ENCODE measurements at places on chromosomes 5 and 9. TPM values are rescaled to one million over a fixed set of nuclear protein-coding genes. Genes with fewer than 3 reads are reported as not detected.
A peak's percentile ranks its signal among the peaks of the same experiment; 100 is the strongest.

Gene TMOD1
- total RNA-seq = 0.26 TPM

Gene CDO1
- total RNA-seq = 0.44 TPM

Gene ZNG1C
- total RNA-seq = 54.8 TPM

Gene ZNF883
- 0.51 TPM for total RNA-seq

Gene NIPAL4
- 0.96 TPM for total RNA-seq

Gene JAK2
- total RNA-seq = 4.3 TPM

Gene SLC38A9
- total RNA-seq = 25.6 TPM

Gene SURF1
- total RNA-seq = 30.8 TPM

Gene C9
- total RNA-seq = not detected

Gene GDF9
- 0.79 TPM for total RNA-seq

Gene ACER2
- 3.2 TPM for total RNA-seq

Gene ARL14EPL
- total RNA-seq = not detected

- no peak for DNase-seq
- H3K36me3 ChIP-seq = no peaks in the 10 kb centered on the region
- H3K27ac ChIP-seq = no peak overlapping the region
- no peaks in the 10 kb centered on the region for H3K27me3 ChIP-seq
- no peaks in the 10 kb centered on the region for H3K4me1 ChIP-seq
These were observed 112.8 kb upstream of the HMHB1 start for GRCh38 chr5:143699121-143699520.

GRCh38 chr5:169006842-169007790, 293.8 kb downstream of the SLIT3 start:
- H3K27me3 ChIP-seq = no peaks in the 10 kb centered on the region
- H3K4me1 ChIP-seq = peaks cover 11% of the 10 kb centered on the region
- peak overlapping the region; percentile 37 for H3K27ac ChIP-seq
- no peaks in the 10 kb centered on the region for H3K36me3 ChIP-seq

GRCh38 chr5:34491251-34491620, 164.9 kb upstream of the RAI14 start:
- H3K27ac ChIP-seq = peak overlapping the region; percentile 46
- H3K4me3 ChIP-seq = no peak overlapping the region
- peaks cover 26% of the 10 kb centered on the region for H3K4me1 ChIP-seq

DNA sequence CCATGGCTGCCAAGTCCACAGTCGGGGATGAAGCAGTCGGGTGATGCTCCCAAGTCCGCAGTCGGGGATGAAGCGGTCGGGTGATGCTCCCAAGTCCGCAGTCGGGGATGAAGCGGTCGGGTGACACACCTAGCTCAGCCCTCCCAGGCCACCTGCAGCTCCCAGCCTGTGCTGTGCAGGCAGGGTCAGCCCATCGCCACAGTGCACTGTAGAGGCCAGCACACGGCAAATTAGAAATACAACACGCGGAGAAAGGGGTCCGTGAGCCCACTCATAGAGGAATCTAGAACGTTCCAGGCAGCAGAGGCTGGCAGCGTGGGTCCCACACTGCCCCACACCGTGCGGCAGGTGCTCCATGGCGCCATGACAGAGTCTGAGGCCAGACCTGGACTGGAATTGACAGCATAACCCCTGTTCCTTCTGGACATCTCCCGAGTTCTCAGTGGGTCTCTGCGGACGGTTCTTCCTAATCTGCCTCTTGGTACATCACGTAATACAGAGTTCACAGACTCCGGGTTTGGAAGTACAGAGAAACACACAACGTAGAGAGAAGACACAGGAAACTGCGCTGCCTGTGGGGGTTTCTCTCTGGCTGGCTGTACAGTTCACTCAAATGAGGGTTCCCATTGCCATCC, 7.7 kb upstream of the EXOC3 start:
- H3K27me3 ChIP-seq = no peaks in the 10 kb centered on the region
- no peak overlapping the region for H3K27ac ChIP-seq
- no peak overlapping the region for H3K4me3 ChIP-seq

DNA sequence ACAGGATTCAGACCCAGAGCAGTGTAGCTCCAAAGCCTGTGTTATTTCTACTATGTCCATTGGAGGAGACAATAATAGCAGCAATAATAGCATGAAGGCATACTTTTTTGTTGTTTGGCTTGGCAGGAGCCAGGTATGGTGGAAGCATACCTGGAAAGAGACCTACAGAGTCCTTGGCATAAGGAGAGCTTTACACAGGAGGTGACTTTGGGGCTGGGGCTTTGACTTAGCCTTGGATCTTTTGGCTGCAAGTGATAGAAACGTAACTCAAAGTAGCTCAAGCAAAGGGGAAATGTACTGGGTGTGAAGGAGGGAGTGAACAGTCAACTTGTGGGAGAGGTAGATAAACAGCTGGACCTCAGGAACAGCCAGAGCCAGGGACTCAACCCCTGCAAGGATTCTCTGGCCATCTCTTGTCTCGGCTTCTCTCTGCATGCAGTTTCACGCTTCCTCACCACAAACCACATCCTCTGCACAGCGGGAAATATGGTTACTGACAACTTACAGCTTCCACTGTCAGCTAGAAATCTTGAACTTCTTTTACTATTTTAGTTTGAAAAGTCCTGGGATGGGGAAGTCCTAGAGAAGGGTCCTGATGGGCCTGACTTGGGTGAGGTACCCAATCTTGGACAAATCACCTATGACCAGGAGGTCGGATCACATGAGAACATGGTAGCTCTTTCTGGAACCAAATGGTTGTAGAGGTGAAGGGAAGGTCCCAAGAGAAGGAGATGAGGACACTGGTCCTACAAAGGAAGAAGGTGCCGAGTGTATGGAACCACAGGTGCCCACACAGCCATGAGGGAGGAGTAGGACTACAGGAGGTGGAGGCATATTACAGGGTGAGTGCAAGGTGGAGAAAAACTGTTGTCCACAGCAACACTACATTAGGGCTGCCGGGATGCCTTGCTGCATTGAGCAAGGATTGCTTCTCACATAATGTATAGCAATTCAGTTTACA, 47.0 kb upstream of the TGFBR1 start:
- H3K27me3 ChIP-seq = peaks cover 13% of the 10 kb centered on the region
- H3K27ac ChIP-seq = no peak overlapping the region
- no peaks in the 10 kb centered on the region for H3K4me1 ChIP-seq
- H3K4me3 ChIP-seq = no peak overlapping the region
- DNase-seq = peak; percentile 18

- no peak for DNase-seq
- no peak overlapping the region for H3K27ac ChIP-seq
- H3K27me3 ChIP-seq = no peaks in the 10 kb centered on the region
- no peaks in the 10 kb centered on the region for H3K4me1 ChIP-seq
These were observed 258.7 kb upstream of the IRX4 start for GRCh38 chr5:2141254-2142000.

- no peak for DNase-seq
- H3K27ac ChIP-seq = no peak overlapping the region
- H3K4me3 ChIP-seq = no peak overlapping the region
- peaks cover 21% of the 10 kb centered on the region for H3K4me1 ChIP-seq
These were observed 108.0 kb upstream of the PTGER4 start for GRCh38 chr5:40571729-40572128.

DNA sequence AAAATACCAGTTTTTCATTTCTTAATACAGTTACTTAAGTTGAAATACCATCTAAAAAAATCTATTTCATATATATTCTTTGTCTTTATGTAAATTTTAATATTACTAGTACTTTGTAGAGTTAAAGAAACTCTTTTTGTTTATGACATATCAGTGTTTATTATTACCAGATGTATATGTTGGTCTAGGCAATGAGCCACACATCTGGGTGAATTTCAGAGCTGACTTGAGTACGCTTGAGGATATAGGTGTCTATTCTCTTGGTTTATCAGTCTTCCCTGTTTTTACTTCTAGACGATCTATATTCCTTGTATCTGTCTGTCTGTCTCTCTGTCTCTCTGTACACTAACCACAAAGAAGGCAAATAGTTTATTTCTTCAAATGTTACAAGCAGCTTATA, 2.9 kb downstream of the SMAD5 start:
- no peak for DNase-seq
- no peak overlapping the region for H3K27ac ChIP-seq
- H3K27me3 ChIP-seq = no peaks in the 10 kb centered on the region
- peaks cover 19% of the 10 kb centered on the region for H3K36me3 ChIP-seq
- H3K4me1 ChIP-seq = peaks cover 40% of the 10 kb centered on the region

GRCh38 chr5:99129768-99130501, 201.1 kb upstream of the CHD1 start:
- H3K27ac ChIP-seq = no peak overlapping the region
- peaks cover 19% of the 10 kb centered on the region for H3K27me3 ChIP-seq
- DNase-seq = no peak
- no peak overlapping the region for H3K4me3 ChIP-seq
- no peaks in the 10 kb centered on the region for H3K36me3 ChIP-seq

DNA sequence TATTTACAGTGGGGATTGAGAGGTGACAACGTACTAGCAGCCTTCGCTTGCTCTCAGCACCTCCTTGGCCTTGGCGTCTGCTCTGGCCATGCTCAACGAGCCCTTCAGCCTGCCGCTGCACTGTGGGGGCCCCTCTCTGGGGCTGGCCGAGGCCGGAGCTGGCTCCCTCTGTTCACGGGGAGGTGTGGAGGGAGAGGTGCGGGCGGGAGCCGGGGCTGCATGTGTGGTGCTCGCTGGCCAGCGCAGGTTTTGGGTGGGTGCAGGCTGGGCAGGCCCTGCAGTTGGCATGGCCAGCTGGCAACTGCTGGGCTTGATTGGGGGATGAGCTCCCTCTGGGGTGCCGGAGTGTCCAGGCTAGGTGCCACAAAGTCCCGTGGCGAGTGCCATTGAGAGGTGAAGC, 5.8 kb upstream of the DMRTA1 start:
- H3K36me3 ChIP-seq = no peaks in the 10 kb centered on the region
- no peak overlapping the region for H3K27ac ChIP-seq
- no peaks in the 10 kb centered on the region for H3K4me1 ChIP-seq
- H3K4me3 ChIP-seq = no peak overlapping the region

- DNase-seq = no peak
- H3K36me3 ChIP-seq = no peaks in the 10 kb centered on the region
- H3K27me3 ChIP-seq = no peaks in the 10 kb centered on the region
- peak overlapping the region; percentile 76 for H3K27ac ChIP-seq
- peaks cover 28% of the 10 kb centered on the region for H3K4me1 ChIP-seq
These were observed 161.1 kb downstream of the GLIS3 start for GRCh38 chr9:4138781-4139180.

DNA sequence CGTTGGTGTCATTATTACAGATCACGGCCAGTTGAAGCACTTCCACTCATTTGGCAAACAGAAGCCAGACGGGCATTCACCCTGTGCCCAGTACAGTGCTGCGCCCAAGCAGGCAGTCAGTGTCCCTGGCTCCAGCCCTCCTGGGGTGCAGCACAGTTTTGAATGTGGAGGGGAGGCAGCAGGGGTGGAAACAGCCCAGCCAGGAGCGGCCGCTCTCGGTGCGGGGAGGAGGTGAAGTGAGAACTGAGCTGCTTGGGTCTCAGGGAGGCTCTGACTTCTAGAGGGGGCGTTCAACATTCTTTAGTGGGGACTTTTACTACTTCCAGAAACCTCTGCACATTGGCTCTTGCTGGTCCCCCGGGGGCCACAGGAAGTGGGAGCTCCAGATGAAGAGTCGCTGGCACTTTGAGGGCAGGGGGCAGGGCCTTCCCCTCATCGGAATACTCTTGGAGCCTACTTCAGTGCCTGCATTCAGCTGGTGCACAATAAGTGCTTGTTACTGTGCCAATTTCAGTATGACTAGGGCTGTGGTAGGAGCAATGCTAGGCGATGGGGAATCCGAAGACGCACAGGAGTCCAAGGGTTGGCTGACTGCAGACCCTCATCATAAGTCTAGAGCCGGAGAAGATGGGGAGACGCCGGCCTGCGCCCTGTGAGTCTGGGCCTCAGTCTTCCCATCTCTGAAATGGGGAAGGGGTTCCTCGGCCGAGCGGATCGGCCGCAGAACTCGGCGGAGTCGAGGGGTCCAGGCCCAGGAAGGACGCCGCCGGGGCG, 492 bp upstream of the NEK6 start:
- no peaks in the 10 kb centered on the region for H3K36me3 ChIP-seq
- H3K27ac ChIP-seq = peak overlapping the region; percentile 23
- DNase-seq = no peak
- no peaks in the 10 kb centered on the region for H3K27me3 ChIP-seq

DNA sequence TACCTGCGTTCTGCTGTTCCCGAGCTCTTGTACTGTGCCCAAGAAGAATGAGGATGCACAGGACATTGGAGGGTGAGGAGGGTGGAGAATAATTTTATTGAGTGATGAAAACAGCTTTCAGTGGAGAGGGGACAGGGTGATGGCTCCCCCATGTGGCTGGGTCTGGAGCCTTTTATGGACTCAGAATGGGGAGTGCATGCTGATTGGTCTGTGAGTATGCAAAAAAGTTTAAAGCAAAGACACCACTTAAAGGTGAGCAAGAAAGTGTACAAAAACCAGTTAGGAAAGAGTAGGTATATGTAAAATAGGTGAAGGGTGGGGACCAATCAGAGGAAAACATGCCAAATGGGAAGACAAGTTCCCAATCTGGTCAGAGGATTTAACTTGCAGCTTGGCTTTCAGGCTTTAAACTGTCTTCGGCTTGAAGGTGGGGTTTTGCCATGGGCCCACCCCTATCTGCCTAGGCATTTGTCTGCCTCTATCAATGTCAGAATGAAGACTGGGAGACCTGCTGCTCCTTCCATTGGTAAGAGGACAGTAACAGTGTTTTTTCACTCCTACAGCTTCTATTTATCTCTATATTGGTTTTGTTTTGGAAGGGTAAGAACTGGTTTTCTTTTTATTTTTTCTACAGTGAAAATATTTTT, 118.0 kb upstream of the RAI14 start:
- H3K4me3 ChIP-seq = no peak overlapping the region
- H3K36me3 ChIP-seq = no peaks in the 10 kb centered on the region
- DNase-seq = peak; percentile 54
- H3K27me3 ChIP-seq = no peaks in the 10 kb centered on the region
- no peak overlapping the region for H3K27ac ChIP-seq

GRCh38 chr5:124839371-124839998, 93.0 kb upstream of the ZNF608 start:
- peaks cover 21% of the 10 kb centered on the region for H3K4me1 ChIP-seq
- H3K36me3 ChIP-seq = no peaks in the 10 kb centered on the region
- no peak overlapping the region for H3K4me3 ChIP-seq
- DNase-seq = peak; percentile 82
- H3K27me3 ChIP-seq = no peaks in the 10 kb centered on the region

GRCh38 chr9:119164716-119165115, 204.5 kb downstream of the BRINP1 start:
- no peaks in the 10 kb centered on the region for H3K4me1 ChIP-seq
- H3K27me3 ChIP-seq = no peaks in the 10 kb centered on the region
- H3K4me3 ChIP-seq = no peak overlapping the region

DNA sequence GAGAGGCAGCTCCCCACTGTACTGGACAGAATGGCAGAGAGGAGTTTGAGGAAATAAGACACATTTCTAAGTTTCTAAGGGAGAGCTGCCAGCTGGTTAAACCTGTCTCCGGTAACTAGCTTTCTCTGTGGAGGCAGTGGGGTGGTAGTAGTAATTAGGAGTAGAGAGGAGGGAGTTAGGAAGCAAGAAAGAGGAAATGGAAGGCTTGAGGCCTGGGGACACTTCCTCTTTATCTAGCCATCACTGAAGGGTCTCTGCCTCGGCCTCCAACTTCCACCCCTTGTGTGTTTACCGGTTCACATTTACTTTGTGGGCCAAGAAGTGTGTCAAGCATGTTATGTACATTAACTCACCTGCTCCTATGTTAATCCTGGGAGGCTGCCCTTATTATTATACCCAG, 462.2 kb upstream of the DMAC1 start:
- DNase-seq = no peak
- no peaks in the 10 kb centered on the region for H3K4me1 ChIP-seq
- H3K36me3 ChIP-seq = no peaks in the 10 kb centered on the region
- H3K27me3 ChIP-seq = no peaks in the 10 kb centered on the region
- no peak overlapping the region for H3K4me3 ChIP-seq
- no peak overlapping the region for H3K27ac ChIP-seq

GRCh38 chr5:101103874-101104273, 200.8 kb upstream of the ST8SIA4 start:
- H3K36me3 ChIP-seq = no peaks in the 10 kb centered on the region
- no peak overlapping the region for H3K4me3 ChIP-seq
- DNase-seq = no peak
- H3K4me1 ChIP-seq = no peaks in the 10 kb centered on the region
- no peaks in the 10 kb centered on the region for H3K27me3 ChIP-seq

All from MCF 10A (cell line).